ENCODE measurements at places on chromosomes 16 and 17.

DNA sequence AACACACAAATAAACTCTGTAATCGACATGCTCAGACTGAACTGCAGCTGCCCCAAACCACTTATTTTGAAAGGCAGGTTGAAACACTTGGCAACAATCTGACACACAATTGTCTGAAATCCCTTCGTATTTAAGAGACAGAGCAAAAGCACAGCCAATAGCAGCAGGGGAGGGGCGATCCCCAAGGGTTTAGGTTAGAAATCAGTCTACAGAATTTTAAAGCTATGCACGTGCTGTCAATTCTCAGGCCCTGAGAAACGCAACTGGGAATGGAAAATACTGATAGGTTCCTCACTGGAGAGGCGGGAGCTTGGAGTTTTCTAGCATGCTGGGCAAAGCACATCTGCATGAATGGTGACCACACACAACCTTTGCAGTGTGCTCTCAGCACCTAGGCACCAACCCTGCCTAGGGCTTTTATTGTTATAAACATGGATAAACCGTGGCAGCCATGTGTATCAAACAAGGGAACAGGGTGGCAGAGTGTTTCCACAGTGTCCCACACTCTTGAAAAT, 168.0 kb downstream of the AATF start:
- no peak for DNase-seq

GRCh38 chr17:81034168-81034777, 678 bp upstream of the BAIAP2 start:
- no peak for DNase-seq

DNA sequence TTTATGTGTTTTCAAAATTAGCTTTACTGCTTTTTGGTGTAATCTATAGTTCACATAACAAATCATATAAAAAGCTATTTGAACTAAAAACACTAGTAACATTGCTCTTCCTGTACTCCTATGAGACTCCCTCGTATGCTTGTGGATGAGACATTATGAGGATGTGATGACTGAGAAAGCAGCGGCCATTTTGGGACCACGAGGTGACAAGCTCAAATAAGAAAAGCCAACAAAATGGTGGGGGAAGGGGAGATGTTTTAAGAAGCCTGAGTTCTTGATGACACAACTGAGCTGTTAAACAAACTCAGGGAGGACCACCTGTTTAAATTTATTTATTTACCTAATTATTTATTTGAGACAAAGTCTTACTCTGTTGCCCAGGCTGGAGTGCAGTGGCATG, 4.5 kb downstream of the CCL18 start:
- no peak for DNase-seq

- no peak for DNase-seq
These were observed 26.9 kb upstream of the CDH11 start for GRCh38 chr16:65148804-65149203.

Data from chondrocyte (in vitro differentiated cells).